NCI-H526 treated with DMSO at 0.1 percent for 48 hours (cell line): ENCODE measurements at places on chromosomes 6 and 20.
A peak's percentile ranks its signal among the peaks of the same experiment; 100 is the strongest.

DNA sequence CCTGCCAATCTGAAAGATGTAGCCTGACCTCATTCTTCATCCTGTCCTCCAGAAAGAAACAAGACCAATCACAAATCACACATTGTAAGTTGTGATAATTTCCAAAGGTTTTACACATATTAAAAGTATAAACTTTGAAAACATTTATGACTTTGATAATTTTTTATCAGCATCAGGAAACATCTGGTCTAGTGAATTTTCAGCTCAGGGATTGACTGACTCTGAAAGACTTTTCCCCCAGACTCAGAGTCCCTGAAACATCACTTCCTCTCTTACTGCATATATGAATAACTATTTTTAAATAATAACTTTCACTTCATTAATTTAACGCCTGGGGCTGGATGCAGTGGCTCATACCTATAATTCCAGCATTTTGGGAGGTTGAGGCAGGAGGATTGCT is 48.5 kb upstream of the SSTR4 start:
- DNase-seq: no peak

- DNase-seq: peak; percentile 35
Observed at GRCh38 chr20:53773792-53774401, 180.3 kb upstream of the ZNF217 start.

DNA sequence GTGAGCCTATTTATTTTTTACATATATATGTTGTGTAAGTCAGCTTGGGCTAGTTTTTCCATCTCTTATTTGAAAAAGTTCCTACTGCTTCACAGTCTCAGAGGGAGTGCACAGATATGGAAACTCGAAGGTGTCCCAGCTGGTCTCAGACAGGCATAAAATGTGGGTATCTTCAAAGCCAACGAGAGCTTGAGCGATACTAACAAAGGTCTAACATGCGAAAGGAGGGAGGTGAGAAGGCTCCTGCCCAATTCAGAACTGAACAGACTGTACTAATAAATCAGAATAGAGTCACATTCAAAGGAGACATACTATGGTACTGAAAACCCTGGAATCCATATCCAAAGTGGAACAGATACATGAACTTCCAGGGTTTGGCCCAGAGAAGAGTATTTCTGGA is 113.0 kb downstream of the PREX1 start:
- no peak for DNase-seq

DNA sequence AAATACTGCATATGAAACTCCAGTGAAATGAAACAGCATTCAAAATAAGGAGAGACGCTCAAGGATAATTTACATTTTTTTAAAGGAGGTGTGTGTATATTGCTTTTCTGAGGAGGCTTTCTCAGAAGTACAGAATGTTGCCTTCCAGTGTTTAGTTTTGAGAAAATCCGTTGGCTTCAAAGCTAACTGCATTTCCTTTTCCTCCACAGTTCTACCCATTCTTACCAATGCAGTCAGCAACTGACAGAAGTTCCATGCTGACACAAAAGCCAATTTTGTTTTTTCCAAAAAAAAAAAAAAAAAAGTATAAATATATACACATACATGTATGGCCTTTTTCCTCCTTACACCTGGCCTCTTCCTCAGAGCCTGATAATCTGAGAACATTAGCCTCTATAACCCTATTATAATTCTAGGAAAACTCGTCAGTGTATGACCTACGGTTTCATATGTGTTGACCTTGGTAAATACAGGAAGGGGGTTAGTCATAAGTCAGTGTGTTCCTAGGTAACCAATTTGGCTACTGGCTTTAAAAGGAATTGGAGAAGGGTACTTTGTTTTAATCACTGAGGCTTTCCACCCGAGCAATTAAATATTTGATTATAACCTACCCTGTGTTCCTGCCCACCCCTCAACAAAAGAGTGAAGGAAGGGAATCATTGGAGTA is 24.2 kb downstream of the MGME1 start:
- peak; percentile 37 for DNase-seq

DNA sequence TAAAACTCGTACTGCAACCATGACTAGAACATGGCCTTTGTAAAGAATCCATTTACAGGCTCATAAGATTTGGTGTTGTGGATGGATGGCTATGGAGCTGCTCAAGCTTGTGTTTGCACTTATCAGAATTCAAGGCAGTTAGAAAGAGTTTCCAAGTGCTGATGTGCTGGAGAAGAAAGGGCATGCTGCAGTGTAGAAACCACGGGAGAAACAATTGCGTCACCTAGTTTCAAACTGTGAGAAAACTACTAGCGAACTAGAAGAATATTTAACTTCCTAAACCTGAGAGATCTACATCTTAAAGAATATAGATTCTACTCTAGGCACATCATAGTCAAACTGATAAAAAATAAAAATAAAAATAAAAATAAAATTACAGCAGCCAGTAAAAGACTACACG is 116.2 kb downstream of the SGK1 start:
- no peak for DNase-seq

DNA sequence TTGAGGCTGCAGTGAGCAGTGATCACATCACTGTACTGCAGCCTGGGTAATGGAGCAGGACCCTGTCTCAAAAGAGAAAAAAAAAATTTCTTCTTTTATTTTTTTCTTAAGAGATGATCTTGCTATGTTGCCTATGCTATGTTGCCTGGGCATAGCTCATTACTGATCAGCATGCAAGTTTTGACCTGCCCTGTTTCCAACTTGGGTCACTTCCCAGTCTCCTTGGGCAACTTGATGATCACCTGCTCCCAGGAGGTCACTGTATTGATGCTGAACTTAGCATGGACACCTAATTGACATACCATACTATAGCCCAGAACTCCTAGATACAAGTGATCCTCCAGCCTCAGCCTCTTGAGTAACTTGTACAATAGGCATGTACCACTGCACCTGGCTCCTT is 30.7 kb upstream of the NANP start:
- DNase-seq: no peak

DNA sequence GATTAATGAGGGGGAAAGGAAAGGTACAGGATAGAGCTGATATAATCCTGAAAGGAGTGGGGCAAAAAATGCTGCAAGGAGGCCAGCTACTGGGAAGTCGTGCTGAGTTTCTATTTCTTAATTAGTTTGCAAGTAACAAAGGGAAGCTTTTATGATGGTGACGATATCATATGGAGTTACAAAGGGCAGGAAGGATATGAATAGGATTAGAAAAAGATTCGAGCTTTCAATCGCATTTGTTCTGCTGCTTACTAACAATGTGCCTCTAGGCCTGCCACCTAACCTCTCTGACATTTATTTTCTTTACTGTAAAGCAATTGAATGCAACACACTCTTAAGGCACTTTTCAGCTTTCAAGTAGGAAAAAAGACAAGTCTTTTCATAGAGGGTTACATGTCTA is 219.2 kb downstream of the CLVS2 start:
- no peak for DNase-seq

GRCh38 chr6:106918115-106918514 is 56.4 kb downstream of the CD24 start:
- no peak for DNase-seq

DNA sequence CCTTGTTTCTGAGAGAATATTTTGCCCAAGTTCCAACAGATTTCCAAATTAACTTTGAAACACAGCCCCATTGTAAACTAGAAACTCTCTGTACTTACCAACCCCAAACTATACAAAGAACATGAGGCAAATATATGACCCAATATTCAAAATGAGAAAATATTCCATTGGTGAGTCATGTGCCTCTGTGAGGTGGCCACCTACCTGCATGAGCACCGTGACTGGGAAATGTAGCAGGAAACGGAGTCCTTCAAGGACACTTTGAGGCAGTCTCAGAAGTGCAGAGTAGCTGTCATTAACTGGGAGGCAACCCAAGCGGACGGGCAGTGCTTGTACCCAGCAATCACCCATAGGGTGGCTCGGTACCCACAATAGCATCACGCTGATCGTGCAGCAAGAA is 335.5 kb upstream of the NOX3 start:
- no peak for DNase-seq

DNA sequence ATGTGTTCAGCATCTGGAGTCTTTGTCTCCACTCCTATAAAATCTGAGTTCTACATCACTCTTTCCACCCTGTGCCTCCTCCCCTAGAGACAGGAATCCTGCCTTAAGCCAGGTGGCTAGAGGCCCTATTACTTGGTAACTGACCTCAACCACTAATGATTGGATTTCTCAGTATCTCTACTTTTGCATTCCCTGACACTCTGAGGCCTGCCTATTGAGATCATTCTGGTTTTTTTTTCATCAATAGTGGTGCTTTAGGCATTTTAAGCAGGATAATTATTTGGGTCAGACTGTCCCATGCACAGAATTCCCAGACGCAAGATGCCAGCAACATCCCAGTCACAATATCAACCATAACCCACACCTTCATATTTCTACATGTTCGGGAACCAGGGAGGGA is 3.9 kb upstream of the GCM1 start:
- DNase-seq: no peak

DNA sequence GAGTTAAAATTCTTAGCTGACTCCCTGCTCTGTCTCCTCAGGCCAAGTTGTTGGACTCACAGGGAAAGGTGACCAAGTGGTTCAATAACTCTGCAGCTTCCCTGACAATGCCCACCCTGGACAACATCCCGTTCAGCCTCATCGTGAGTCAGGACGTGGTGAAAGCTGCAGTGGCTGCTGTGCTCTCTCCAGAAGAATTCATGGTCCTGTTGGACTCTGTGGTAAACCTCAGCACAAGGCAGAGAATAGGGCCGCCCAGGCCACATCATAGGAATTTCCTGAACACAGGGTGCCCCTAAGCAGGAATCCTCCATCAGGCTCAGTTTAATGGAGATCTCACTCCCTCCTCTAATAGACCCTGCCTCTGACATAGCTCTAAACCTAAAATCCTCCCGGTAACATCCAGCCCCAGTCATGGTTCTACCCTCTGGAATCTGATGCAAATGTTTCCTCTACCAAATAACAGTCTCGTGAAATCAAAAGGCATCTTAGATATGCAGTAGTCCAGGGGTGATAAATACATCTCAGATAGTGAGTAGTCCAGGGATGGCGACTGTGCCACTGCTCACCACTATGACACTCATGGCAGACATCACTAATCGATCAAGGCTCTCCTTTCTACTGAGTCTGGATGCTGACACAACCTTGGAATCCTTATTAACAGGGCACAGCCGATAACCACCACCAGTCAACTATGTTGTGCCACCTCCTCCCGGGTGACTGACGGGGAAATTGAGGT is 18.3 kb downstream of the BPIFB1 start:
- no peak for DNase-seq

DNA sequence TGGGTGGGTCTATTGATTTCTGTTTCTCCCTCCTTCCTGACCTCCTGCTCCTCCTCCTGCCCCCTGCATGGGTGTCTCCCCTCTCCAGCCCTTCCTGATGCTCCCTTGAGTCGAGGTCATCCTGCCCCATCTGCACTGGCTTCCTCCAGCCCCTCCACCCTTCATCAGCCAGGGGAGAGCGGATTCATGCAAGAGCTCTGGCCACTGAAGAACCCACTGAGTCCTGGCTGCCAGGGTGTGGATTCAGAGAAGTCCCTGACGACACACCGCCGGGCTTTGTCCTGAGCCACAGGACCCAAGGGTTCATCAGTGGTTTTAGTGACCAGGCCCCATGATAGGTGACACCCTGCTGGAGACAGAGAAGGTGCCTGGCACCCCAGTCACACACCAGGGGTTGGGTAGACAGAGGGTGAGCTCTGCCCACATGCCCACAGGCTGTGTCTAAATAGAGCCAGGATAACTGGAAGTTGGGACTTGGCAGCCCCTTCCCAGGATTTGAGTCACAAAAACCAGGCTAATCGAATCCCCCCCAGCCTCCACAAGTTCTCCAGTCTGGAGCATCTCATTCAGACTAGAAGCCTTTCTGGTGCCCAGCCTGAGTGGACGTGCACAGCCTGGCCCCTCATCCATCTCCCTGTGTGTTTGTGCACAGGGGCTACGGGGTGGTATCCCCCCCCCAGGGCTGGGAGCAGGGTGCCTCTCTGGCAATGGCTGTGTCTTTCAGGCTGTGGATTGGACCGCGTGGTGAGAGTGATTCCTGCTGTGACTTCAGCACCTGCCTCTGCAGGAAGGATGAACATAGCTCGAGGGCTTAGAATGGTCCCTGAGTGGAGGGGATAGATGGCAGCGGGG is 1.2 kb downstream of the GFRA4 start:
- no peak for DNase-seq

DNA sequence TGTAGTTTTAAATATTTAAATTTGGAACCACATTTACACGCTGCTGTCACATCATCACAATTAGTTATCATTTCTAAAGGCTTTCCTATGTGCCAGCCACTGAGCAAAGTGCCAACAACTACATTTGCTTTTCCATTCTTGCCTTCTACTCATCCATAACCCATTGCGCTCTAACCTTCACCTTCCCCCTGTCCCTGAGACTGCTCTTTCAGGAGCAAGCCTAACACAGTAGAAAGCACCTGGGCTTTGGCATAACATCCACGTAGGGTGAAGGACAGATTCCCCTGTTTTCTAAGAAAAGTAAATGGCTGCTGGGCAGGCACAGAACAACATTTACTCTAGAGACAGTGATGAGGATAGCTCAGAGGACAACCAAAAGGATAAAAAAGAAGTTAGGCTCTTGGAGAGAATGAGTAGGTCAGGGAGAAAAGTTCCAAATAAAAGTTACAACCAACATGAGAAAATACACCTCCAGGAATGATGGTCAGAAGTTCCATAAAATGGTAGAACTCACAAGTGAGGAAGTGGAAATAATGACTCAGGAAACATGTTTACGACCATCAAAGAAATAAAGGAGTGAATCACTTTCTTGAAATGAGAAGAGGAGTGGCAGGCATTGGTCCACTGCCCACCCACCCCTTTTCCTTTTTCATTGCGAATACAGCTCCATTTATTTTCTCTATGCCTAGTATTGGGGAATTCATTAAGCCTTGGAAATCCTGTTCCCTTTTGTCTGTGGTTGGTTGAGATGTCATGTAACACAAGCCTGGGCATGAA is 77.2 kb downstream of the PFDN4 start:
- DNase-seq: no peak

DNA sequence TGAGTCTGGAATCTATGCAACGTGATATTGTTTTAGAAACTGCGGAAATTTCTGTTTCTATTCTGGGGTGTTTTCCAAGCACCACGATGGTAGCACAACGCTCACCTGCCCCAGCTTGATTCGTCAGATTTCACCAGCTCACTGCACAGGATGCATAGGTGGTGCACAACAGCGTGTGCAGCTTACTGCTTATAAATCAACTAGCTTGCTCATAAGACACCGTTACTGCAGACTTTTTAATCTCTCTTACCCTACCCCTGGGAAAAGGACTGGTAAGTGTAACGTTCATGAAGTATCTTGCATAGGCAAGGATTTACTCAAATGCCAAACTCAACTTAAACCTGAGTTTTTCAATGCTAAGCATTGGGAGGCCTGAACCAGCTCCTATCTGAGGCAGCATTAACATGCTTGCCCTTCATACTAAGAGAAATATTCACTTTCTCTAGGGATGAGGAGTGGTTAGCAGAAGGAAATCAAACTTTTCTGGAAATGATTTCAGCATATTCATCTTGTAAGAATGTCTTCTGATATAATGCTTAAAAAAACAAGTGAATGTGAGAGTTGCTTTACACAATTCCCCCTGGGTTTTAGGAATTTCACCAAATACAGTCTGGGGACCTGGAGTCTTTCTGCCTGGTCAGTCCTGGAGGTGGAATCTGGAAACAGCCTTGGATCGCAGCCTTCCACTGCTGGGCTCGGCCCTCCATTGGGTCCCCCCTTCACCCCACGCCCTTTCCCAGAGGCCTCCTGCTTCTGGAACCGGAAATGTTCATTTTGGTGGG is 100.6 kb downstream of the DACT2 start:
- no peak for DNase-seq
